Astrocyte of the hippocampus (primary cell): ENCODE measurements at places on chromosomes 3 and 15.

GRCh38 chr15:51114437-51115119, 19.9 kb upstream of the TNFAIP8L3 start:
- peak; percentile 82 for DNase-seq

- DNase-seq: peak; percentile 75
Measured at GRCh38 chr15:90184786-90185704, 16.1 kb upstream of the SEMA4B start.

DNA sequence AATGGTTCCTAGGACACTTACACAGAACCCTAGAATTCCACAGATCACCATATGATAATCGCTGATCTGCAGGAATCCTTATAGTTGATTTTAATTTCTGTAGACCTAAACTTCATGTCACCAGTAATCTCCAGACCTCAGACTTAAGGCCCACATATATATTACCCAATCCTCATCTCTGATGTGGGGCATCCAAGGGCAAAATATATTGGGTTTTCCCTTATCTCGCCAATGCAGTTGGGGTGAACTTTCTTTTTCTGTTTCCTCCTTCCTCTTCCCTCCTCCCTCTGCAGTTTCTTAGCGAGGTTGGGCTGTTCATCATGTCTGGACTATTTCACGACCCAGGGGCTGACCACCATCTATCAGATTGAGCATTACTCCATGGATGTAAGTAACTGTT, 230.2 kb downstream of the P3H2 start:
- DNase-seq: no peak

GRCh38 chr3:14832975-14833722, 14.4 kb downstream of the FGD5 start:
- DNase-seq: no peak

GRCh38 chr3:4195006-4195405, 108.2 kb upstream of the SETMAR start:
- DNase-seq: no peak

DNA sequence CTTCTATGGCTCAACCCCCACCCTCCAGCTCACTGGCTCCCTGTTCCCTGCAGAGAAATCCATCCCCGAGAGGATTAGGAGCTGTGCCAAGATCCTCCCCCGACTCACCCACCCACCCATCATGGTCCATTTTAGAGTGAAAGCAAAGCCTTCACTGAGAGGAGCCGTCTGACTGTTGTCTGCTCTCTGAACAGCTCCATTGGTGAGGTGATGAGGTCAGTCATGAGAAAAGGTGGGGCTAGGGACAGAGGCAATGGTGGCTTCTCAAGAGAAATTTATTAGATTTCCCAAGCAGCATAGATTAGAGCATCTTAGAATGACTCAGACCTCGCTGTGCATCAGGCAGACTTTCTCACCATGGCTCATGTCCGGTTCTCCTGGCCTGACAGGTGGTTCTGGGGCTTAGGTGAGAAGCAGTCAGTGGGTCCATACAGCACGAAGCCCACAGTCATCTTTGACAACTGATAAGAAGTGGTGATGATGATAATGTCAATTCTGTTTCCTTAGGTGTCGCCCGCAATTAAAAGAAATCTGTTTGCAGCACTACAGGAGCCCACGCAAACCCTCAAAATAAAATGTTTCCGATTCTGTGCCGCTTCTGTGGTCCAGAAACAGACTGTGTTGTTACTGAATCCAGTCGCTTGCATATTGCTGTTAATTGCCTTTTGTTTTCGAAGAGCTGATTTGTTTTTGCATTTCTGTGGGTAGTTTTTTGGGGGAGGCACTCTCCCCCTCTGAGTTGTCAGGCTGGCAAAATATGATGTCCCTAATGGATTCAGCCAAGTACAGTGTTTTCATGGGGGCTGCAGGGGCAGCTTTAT, 24.8 kb upstream of the RHO start:
- DNase-seq: peak; percentile 11
